Activated CD8-positive, alpha-beta memory T cell treated with anti-CD3 and anti-CD28 coated beads, Interleukin-2, amount 10 ng/mL, durations not matched to agents 7 days and 5 days (primary cell): ENCODE measurements at places on chromosomes 7 and 10.

DNA sequence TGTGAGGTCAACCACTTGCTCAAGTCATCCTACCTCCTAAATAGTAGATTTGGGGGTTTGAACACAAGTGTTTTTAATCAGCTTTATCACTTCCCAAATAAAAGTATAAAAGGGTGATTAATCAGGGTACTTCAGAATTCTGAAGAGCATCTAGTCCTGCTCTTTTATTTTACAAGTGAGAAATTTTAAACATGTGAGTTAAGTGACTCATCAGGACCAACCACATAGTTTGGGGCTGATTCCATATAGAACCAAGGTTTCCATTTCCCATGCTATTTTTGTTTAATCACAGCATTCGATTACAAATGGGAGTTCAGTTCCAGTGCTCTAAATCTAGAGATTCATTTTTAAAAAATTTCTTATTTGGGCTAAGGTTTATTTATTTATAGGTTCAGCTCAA, 113.4 kb downstream of the GPR158 start:
- no peaks in the 10 kb centered on the region for H3K27me3 ChIP-seq
- H3K4me3 ChIP-seq: no peak overlapping the region
- H3K4me1 ChIP-seq: no peaks in the 10 kb centered on the region
- H3K36me3 ChIP-seq: no peaks in the 10 kb centered on the region
- DNase-seq: no peak
- no peak overlapping the region for H3K27ac ChIP-seq

- H3K27ac ChIP-seq: no peak overlapping the region
- DNase-seq: no peak
- H3K36me3 ChIP-seq: peaks cover 7% of the 10 kb centered on the region
- no peaks in the 10 kb centered on the region for H3K27me3 ChIP-seq
Measured at GRCh38 chr10:117360016-117360415, 15.2 kb downstream of the PDZD8 start.

DNA sequence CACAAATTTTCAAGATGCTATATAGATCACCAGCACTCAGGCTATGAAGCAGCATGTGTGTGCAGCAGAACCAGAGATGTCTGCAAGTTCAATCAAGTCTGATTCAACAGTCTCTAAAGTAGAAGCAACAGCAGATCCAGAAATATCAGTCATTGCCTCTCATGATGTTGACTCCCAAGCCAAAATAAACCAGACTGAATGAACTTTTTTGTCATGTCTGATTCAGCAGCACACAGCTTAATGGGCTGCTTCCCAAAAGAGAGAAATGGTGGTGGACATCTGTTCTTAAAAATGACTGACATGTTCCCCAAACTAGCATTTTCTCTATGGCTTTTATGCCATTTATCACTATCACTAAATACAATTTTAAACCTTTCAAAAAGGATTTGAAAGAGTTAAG, 53.8 kb downstream of the TMEM26 start:
- peaks cover 6% of the 10 kb centered on the region for H3K27me3 ChIP-seq
- H3K27ac ChIP-seq: no peak overlapping the region
- peaks cover 9% of the 10 kb centered on the region for H3K4me1 ChIP-seq
- no peak for DNase-seq

DNA sequence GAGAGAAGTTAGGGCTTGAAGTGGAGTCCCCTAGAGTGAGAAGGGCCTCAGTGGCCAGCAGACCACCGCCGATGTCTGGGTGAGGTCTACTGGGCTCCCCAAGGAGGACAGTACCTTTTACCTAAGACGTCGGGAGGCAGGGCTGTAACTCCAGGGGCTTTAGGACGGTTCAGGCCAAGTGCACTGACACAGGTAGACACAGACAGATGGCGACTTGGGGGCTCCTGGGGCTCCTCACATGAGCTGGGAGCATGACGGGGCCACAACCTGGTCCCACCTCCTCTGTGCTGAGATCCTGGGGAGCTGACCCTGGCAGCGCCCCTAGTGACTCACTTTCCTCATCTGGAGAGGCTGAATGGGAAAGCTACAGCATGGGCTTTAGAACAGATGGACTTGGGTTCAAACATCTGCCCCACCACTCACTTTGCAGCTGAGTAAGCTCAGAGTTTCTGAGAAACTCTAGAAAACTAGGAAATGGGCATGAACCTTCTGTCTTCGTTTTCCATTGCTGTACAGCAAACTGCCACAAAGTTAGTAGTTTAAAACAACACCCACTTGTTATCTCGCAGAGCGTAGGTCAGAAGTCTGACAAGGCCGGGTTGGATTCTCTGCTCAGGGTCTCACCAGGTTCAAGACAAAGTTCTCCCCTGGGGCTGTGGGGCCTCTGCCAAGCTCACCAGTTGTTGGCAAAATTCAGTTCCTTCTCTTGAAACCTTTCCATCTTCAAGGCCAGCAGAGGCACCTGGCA, 4.7 kb upstream of the COMTD1 start:
- H3K4me1 ChIP-seq: peaks cover 8% of the 10 kb centered on the region
- no peak overlapping the region for H3K4me3 ChIP-seq
- no peak overlapping the region for H3K27ac ChIP-seq
- H3K36me3 ChIP-seq: no peaks in the 10 kb centered on the region
- DNase-seq: no peak

DNA sequence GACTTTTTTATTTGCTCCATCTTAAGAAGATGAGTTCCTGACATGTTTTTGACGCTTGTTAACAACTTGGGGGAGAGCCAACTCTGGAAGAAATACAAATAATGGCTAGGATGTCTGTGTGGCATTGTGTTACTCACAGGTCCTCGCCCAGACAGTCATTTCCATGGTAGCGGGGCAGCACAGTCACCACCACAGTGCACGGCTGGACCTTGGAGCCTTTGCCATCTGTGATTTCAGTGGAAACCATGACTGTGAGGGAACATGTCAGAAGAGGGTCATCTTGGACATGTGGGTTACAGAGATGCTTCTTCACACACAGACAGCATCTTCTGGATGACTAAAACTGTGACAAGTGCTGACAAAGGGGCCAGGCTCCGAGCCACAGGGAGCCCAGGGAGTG, 74.5 kb downstream of the PKD1L1 start:
- no peaks in the 10 kb centered on the region for H3K36me3 ChIP-seq
- no peak overlapping the region for H3K4me3 ChIP-seq
- H3K27ac ChIP-seq: no peak overlapping the region
- H3K4me1 ChIP-seq: peaks cover 13% of the 10 kb centered on the region
- no peak for DNase-seq

GRCh38 chr7:87564296-87564963, 36.3 kb downstream of the ABCB1 start:
- no peak overlapping the region for H3K4me3 ChIP-seq
- peaks cover 9% of the 10 kb centered on the region for H3K36me3 ChIP-seq
- H3K27me3 ChIP-seq: no peaks in the 10 kb centered on the region
- H3K27ac ChIP-seq: no peak overlapping the region
- DNase-seq: no peak

- no peaks in the 10 kb centered on the region for H3K36me3 ChIP-seq
- H3K27me3 ChIP-seq: no peaks in the 10 kb centered on the region
- no peak overlapping the region for H3K4me3 ChIP-seq
- H3K27ac ChIP-seq: no peak overlapping the region
Measured at GRCh38 chr7:12851142-12851541, 163.7 kb downstream of the ARL4A start.

DNA sequence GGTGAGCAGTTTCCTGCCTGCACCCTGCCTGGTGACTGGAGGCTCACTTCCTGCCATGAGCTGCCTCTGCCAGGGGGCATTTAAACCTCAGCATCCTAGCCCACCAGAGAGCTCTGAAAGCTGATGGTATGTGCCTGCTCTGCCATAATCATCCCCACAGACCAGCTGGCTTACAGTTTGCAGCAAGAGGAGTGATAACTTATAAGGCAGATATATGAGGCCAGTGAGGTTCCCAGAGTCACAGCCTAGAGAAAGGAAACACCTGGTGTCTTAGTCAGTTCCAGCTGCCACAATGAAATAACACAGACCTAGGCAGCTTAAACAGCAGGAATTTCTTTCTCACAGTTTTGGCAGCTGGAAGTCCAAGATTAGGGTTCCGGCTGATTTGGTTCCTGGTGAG, 232.0 kb downstream of the PAXIP1 start:
- no peak for DNase-seq
- H3K4me3 ChIP-seq: no peak overlapping the region
- no peaks in the 10 kb centered on the region for H3K4me1 ChIP-seq
- no peaks in the 10 kb centered on the region for H3K27me3 ChIP-seq

GRCh38 chr7:136058546-136058945, 81.4 kb upstream of the MTPN start:
- no peaks in the 10 kb centered on the region for H3K27me3 ChIP-seq
- no peaks in the 10 kb centered on the region for H3K36me3 ChIP-seq
- no peak overlapping the region for H3K4me3 ChIP-seq
- H3K4me1 ChIP-seq: no peaks in the 10 kb centered on the region
- H3K27ac ChIP-seq: no peak overlapping the region

DNA sequence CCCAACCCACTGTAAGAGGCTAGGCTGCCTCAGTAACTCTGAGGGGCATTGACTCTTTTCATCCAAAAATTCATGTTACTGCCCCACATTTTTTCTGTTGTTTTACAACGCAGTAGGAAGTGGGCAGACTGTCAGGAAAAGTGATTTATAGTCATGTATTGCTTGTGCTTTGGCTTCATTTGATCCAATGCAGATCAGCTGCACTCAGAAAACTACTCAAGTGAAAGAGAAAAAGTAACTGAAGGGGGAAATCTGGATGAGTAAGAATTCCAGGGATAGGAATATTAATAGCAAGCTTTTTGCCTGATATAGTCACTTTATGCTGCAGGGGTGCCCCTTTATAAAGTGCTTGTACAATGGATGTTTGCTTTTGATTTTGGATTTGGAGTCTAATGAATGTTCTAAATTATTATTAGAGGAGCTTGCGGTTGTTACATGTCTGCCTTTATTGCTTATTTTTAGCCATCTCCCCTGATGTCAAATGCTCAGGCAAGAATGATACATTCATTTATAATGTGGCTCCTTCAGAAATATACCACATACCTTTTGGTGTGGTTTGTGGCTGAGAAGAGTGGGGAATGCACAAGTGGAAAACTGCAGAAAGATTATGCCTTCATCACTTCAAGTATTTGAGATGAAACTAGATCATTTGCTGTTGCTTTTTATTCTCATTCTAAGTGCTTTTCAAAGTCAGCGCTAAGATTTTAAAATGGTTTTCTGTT, 86.1 kb downstream of the EGFR start:
- DNase-seq: no peak
- H3K27ac ChIP-seq: no peak overlapping the region
- H3K4me3 ChIP-seq: no peak overlapping the region

DNA sequence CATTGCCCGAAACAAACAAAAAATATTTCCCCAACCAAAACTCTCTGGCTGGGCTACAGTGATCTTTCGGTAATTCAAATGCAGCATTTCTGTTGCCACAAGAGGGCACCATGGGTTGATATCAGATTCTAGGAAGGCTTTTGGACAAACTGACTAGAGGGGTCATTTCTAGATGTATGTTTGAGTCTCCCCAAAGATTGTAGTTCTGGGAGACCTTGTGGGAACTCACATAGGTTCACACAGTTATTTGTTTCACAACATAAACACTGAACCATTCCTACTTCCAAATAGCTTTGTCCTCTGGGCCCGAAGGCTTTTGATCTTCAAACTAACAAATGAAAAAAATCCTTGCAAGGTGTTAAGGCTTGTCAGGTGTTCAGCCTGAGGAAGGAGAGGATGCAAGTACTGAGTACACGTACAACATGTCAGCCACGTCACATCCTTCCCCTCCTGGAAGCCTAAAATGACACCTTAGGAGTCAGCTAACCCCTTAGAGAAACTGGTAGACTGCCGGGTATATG, 37.0 kb upstream of the IL15RA start:
- no peaks in the 10 kb centered on the region for H3K27me3 ChIP-seq
- peaks cover 52% of the 10 kb centered on the region for H3K4me1 ChIP-seq
- H3K36me3 ChIP-seq: peaks cover 65% of the 10 kb centered on the region

DNA sequence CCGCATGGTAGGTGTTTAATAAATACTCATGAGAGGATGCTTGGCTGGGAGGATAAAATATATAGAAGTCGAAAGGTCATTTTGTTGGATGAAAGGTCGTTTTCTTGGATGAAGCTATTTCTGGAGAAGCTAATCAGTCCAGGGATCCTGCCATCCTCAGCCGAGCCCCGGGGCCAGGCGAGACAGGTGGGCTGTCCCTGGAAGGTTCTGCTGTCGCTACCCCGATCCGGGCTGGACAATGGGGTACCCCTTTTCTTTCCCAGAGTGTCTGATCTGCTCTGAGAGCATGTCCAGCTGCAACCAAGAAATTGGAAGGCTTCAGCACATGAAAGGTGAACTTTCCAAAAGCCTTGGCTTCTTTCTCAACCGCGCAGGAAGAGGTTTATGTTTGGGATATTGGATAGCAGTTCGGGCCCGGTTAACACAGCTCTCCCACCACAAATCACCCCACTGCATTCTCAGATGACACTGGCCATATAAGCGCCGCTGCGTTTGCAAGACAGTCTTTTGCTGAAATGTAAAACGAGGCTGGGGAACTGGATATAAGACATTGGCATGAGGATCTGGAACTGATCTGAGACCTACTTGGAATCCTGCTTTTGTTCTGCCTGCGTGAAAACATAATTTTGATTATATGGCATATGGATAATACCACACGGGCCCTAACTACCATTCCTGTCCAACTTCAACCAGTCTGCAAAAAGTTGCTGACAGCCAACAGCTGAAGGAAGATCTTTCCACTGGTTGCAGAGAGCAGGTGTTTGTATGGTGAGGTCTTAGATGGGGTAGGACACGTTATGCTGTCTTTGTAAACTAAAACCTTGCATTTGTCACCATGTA, 31.2 kb upstream of the MSRB2 start:
- no peak overlapping the region for H3K4me3 ChIP-seq
- peaks cover 10% of the 10 kb centered on the region for H3K27me3 ChIP-seq
- no peak overlapping the region for H3K27ac ChIP-seq
- DNase-seq: no peak

DNA sequence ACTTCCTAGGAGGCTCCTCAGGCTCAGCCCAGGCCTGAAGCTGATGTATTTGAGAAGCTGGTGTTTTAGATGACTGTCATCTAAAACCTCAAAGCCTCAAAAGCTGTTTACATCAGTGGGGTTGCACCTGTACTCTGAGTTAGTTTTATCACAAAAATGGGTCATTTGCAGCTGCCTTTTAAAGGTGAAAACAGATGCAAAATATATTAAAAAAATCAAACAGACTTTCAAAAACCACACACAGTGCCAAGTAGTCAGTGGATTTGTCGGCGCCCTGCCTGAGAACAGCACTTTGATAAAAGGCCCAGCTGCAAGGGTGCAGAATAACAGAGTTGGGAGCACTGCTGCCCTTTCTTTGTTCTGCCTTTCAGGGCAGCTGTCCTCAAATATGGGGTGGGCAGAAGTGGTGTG, 103.0 kb downstream of the VOPP1 start:
- H3K36me3 ChIP-seq: peaks cover 38% of the 10 kb centered on the region
- no peak for DNase-seq
- peak overlapping the region; percentile 32 for H3K27ac ChIP-seq
- no peak overlapping the region for H3K4me3 ChIP-seq
- no peaks in the 10 kb centered on the region for H3K27me3 ChIP-seq

- no peaks in the 10 kb centered on the region for H3K36me3 ChIP-seq
- H3K27ac ChIP-seq: no peak overlapping the region
- DNase-seq: no peak
- H3K4me3 ChIP-seq: no peak overlapping the region
- peaks cover 3% of the 10 kb centered on the region for H3K27me3 ChIP-seq
Measured at GRCh38 chr7:112358513-112358912, 91.7 kb upstream of the IFRD1 start.

- H3K27me3 ChIP-seq: peaks cover 16% of the 10 kb centered on the region
- peak; percentile 28 for DNase-seq
- no peak overlapping the region for H3K27ac ChIP-seq
- no peaks in the 10 kb centered on the region for H3K4me1 ChIP-seq
Measured at GRCh38 chr7:141238596-141239243, 164.9 kb downstream of the TMEM178B start.
